Muscle of back (tissue), 13 donors: ENCODE measurements at places on chromosomes 3 and 15.

- no peak for DNase-seq
These were observed 995.4 kb downstream of the TUSC7 start for GRCh38 chr3:117705011-117705410.

- DNase-seq: no peak
These were observed 70.1 kb downstream of the SLC12A8 start for GRCh38 chr3:125142420-125142778.

GRCh38 chr3:86793786-86794185 lies 197.2 kb downstream of the VGLL3 start:
- DNase-seq: peak; percentile 33

GRCh38 chr3:66949898-66950297 lies 48.2 kb upstream of the KBTBD8 start:
- DNase-seq: no peak

DNA sequence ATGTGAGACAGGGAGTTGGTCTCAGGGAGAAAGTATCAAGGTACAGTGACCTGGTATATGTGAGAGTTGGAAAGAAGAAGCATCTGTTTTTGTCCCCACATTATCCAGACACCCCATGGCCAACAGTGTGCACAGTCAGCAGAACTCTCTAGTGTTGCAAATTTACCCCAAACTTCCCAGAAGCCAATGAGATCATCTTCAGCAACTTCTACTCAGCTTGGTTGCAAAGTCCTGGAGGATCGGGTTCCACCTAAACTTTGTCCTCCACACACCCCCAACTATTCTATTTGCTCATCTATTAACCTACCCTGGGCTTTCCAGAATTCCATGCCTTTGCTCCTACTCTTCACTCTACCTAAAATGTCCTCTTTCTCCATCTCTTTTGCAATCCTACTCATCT lies 15.7 kb downstream of the RBSN start:
- DNase-seq: no peak
